MCF 10A (cell line): ENCODE measurements at places on chromosomes 3 and 15. TPM values are rescaled to one million over a fixed set of nuclear protein-coding genes. Genes with fewer than 3 reads are reported as not detected.

- no peak overlapping the region for H3K27ac ChIP-seq
- H3K27me3 ChIP-seq = no peaks in the 10 kb centered on the region
- no peaks in the 10 kb centered on the region for H3K4me1 ChIP-seq
- no peaks in the 10 kb centered on the region for H3K36me3 ChIP-seq
- no peak overlapping the region for H3K4me3 ChIP-seq
Measured at GRCh38 chr3:175310046-175310445, 450.9 kb downstream of the NAALADL2 start.

- no peak overlapping the region for H3K27ac ChIP-seq
- H3K4me1 ChIP-seq = no peaks in the 10 kb centered on the region
- H3K36me3 ChIP-seq = peaks cover 42% of the 10 kb centered on the region
- H3K4me3 ChIP-seq = no peak overlapping the region
Measured at GRCh38 chr3:11789412-11789811, 57.3 kb downstream of the TAMM41 start.

DNA sequence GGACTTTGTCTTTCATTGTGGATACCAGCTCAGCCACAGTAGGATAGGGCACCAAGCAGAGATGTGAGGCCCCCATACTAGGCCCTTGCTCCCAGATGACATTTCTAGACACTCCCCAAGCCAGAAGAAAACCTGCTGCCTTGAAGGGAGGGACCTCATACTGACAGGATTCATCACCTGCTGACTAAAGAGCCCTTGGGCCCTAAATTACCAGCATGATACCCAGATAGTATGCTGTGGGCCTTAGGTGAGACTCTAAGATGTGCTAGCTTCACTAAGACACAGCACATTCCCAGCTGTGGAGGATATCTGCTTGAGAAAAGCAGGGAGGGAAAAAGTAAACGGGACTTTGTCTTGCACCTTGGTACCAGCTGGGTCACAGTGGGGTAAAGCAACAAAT is 324.0 kb downstream of the TBL1XR1 start:
- peaks cover 14% of the 10 kb centered on the region for H3K4me1 ChIP-seq
- no peak overlapping the region for H3K4me3 ChIP-seq
- DNase-seq = no peak
- H3K27me3 ChIP-seq = no peaks in the 10 kb centered on the region

Gene TXNRD3
- total RNA-seq = 10.0 and 12.9 TPM in 2 replicates

Gene MYL3
- total RNA-seq = not detected in 2 replicates

DNA sequence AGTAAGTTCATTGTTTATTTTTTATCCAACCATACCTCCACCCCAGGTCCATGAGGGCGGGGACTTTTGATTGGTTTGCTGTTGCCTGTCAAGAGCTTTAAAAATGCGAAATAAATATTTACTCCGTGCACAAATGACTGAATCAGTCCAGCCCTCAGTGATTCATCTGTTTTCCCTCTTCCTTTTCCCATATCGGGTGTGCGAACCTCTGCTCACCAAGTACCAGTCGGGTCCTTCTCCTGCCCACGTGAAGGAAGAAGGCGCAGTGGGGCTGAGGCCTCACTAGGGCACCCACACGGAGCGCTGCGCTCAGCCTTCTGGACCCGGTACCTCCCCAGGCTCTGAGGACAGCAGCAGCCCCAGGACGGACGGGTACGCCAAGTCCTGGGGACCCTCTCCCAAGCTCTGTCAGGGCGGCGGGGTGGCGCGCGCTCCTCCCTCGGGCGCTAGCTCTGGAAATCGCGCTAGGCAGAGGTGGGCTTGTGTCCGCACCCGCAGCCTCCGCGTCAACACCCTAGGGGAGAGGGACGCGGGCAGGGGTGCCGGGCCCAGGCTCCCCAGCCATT is 70.5 kb upstream of the EPHB3 start:
- peaks cover 6% of the 10 kb centered on the region for H3K4me1 ChIP-seq
- no peak overlapping the region for H3K27ac ChIP-seq
- peaks cover 71% of the 10 kb centered on the region for H3K27me3 ChIP-seq
- H3K4me3 ChIP-seq = no peak overlapping the region
- DNase-seq = no peak

- DNase-seq = no peak
- H3K27ac ChIP-seq = no peak overlapping the region
- H3K36me3 ChIP-seq = no peaks in the 10 kb centered on the region
- H3K4me3 ChIP-seq = no peak overlapping the region
- no peaks in the 10 kb centered on the region for H3K4me1 ChIP-seq
Measured at GRCh38 chr3:38628835-38629234, 20.7 kb downstream of the SCN5A start.

DNA sequence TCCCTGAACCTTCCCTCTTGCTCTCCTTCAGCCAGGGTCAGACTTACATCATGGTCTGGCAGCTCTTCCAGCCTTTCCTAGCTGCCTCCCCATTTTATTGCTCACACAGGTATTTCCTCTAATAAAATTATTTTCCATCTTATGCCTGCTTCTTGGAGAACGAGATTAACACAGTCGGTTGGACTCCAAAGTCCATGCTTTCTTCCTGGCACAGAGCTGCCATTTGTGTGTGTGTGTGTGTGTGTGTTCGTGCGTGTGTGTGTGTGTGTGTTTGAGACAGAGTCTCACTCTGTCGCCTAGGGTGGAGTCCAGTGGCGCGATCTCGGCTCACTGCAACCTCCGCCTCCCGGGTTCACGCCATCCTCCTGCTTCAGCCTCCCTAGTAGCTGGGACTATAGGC is 15.5 kb downstream of the FSD2 start:
- no peaks in the 10 kb centered on the region for H3K36me3 ChIP-seq
- no peaks in the 10 kb centered on the region for H3K27me3 ChIP-seq
- no peak overlapping the region for H3K4me3 ChIP-seq
- no peak overlapping the region for H3K27ac ChIP-seq
- H3K4me1 ChIP-seq = no peaks in the 10 kb centered on the region
